ENCODE measurements at places on chromosomes 3 and 15.

GRCh38 chr15:63605816-63606215 is 8.6 kb downstream of the FBXL22 start:
- peak; percentile 20 for DNase-seq

DNA sequence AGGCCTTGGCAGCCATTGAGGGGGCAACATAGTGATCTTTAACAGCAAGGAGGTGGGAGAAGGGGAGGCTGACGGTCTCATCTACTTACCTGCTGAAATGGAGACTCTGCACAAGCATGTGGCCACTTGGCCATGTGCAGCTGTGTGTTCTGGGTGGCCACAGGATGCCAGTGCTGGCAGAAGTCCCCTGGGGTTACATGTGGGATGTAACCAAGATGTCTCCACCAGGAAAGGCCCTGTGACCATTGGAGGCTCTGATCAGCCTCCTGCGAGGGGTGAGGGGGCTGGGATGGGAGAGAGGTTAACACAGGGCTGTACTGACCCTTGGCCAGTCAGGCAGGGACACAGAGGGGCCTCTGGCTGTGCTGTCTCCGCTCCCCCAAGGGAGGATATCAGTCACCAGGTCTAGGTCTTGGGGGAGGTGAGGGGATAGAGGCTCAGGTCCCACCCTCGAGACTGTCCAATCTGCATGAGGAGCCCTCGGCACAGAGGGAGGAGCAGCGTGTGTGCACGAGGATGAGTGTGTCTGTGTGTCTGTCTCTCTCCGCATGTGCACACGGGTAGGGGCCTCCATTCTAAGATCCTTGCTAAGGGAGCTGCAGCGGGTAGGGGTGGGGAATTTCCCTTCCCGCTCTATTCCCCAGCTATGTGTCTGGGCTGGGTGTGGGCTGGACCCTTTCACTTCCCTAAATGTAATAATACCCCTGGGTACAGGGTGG is 19.5 kb downstream of the PRKCD start:
- DNase-seq = no peak

DNA sequence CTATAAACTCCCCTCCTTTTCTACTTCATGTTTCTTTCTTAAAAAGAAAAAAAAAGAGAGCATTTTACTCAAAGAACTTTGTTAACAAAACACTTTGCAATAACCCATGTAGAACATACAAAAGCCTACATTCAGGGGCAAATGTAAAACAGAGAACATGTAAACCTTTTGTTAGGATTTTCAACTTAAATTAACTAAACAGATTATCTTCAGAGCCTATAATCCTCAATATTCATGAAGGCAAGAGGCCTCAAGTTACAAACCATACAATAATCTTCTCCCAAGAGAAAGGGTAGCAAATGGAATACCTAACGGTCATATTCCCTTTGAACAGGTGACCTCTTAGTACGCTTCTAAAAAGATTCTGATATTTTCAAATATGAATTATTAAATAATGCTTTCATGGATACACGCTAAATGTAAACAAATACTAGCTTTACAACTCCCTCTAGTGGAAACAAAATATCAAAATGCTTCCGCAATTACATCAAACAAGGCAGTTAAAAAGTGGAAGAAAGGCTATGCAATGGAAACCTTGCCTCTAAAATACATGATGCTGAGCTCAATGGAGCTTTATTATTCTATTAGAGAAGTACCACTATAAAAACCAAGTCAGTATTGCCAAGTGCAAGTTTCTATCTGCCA is 9.9 kb downstream of the CEP152 start:
- no peak for DNase-seq

- DNase-seq = no peak
These were observed 170.4 kb downstream of the FHIT start for GRCh38 chr3:61080737-61081445.

DNA sequence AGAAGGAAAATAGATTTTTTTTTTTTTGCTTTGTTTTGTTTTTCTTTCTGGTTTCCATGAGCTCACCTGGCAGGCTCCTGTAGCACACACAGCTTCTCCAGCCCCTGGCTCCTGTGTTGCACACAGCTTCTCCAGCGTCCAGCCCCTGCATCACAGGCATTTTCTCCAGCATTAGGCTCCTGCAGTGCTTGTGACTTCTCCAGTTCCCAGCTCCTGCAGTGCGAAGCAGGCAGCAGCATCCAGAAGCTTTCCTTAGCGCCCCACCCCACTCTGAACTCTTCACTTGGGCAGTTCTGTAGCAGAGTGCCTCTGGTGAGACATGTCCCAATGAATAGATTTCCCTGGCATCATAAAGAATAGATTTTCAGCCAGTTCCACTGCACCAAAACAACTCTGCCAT is 5.5 kb upstream of the CCDC39 start:
- DNase-seq = no peak

DNA sequence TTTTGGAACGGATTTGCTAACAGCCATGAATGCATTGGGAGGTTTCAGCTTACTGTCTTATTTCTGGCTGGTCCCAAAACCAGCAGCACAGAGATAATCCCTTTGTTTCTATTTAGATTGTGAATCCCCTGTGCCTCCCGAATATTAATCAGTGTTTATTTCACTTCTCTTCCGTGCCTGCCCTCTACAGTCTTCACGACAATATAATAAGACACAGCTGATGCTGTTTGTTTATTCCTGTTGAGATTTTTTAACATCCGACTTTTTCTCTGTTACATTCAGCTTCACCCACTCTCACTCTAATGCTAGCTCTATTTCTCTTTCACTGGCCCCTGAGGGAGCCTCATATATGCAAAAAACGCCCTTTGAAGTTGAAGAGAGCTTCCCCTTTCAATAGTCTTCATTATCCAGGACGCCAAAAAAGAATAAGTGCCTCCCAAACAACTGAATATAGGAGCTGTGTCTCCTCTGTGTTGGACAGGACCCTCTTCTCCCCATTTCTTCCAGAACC is 995.3 kb downstream of the ROBO2 start:
- no peak for DNase-seq

DNA sequence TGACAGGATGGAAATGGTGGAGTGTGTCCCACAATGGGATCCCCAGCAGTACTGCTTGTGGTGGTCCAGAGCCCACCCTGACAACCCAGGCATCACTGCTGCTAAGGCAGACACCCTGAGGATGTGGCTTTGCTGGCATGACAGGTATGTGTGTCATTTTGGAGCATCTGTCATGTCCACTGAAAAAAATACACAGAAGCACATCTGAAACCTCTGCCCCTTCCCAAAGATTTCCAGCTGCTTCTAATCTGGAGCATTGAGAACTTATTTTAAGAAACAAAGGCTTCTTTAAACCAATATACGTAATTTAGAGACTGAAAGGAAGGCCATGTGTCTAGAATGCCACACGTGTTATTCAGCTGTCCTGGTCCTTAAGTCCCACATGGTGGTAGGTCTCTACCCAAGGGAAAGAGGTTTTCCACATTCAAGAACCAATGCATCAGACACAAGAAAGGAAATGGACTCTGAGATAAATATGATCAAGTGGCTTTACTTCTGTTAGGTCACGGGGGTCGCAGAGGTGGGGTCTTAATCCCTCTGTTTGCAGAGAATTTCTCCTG is 88.3 kb downstream of the PDZRN3 start:
- no peak for DNase-seq

DNA sequence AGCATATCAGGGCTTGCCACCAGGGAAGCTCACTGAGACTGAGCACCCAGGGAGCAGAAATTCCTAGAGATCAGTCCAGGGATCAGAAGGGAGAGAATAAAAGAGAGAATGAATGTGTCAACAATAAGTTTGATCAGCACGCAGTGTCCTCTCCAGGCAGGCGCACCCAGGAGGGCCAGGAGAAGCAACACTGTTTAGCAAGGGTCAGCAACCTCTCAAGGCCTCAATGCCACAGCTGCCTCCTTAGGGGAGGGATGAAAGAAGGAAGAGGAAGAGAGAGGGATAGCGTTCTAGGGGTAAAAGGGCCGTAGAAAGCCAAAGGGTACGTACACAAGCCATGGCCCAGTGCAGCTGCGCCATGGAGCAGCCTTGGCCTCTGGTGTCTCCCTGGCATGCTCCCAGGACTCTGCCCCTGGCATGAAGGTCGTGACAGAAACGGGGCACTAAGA is 399.8 kb downstream of the SHQ1 start:
- no peak for DNase-seq

DNA sequence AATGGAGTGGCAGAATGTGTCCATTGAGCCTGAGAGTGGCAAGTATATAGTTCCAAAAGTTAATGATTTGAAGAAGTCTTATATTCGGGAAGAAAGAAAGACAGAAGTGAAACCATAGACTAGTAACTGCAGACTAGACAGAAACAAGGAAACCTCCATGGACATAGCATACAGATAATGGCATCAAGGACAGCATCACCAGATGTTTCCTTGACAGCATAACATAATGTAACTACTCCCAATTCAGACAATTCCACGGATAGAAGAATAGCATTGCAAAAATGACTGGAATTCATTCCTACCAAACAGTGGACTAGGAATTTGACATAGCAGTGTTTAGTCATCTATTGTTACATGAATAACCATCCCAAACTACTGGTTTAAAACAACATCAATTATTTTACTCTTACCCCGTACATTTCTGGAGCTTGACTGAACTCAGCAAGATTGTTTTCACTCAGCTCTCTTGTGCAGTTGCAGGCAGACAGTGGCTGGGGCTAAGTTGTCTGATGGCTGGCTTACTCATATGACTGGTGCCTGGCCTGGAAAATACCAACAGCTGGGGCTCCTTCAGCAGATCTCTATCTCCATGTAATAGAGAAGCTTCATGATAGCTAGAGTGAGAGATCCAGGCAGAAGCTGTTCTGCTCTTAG is 109.7 kb upstream of the GADL1 start:
- no peak for DNase-seq

DNA sequence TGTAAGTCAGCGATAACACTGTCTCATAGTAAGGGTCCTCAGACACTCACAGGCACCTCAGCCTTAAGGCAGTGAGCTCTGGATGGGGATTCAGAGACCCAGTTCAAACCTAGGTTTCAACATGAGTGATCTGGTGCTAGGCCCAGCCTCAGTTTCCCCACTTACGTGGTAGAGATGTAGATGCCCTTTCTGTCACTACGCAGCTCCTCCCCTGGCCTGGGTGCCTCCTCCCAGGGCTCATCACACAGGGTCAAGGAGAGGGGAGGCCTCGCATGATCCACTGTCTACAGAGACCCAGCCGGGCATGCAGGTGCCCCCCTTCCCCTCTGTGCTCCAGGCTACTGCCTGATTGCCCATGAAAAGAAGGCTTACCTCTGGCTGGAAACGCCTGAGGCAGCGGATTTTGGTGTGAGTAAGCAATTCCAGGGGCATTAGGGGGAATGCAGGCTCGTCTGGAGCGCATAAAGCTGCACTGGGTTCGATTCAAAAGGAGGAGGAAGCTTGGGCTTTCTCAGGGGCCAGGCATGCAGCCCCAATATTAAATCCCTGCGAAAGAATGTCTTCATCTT is 69.8 kb upstream of the ANKRD34C start:
- no peak for DNase-seq
